ENCODE measurements at places on chromosomes 13 and 19. TPM values are rescaled to one million over a fixed set of nuclear protein-coding genes. Genes with fewer than 3 reads are reported as not detected.

Gene PCDH17
- total RNA-seq, result 3.0 TPM

Gene BEST2
- total RNA-seq, result not detected

Gene IRGC
- not detected for total RNA-seq

Gene MED4
- 22.9 TPM for total RNA-seq

Gene SIGLEC5
- 0.93 TPM for total RNA-seq

Gene CEACAM16
- not detected for total RNA-seq

Gene GPR183
- 0.58 TPM for total RNA-seq

Gene KIR2DL4
- 0.41 TPM for total RNA-seq
